T-cell (primary cell): ENCODE measurements at places on chromosomes 7 and 10.
A peak's percentile ranks its signal among the peaks of the same experiment; 100 is the strongest.

GRCh38 chr10:72344932-72345331 is 9.8 kb downstream of the DNAJB12 start:
- DNase-seq, result no peak

DNA sequence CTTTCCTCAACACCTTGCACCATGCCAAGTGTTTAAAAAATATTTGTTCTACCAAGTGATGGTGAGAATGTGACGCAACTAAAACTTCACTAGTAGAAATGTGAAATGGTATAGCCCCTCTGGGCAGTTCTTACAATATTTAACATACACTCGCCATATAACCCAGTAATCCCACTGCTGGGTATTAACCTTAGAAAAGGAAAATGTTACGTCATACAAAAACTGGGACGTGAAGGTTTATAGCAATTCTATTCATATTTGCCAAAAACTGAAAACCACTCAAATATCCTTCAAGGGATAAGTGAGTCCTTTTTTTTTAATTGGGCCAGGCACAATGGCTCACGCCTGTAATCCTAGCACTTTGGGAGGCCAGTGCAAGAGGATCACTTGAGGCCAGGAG is 279.3 kb downstream of the SKIDA1 start:
- no peak for DNase-seq

DNA sequence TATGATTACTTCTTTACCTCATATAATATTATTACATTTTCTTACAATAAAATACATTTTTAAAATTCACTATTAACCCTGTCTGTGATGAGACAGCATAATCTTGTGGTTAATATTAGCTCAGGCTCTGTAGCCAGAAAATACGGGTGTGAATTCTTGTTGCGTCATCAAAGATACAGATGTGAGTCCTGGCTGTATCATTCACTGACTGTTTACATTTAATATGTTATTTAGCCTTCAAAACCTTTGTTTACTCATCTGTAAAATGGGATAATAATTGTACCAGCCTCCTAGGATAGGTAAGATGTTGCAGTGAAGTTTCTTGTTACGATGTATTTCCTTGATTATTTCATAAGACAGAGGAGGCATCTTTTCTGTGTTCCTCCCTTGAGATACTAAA is 184.7 kb upstream of the PRPS1L1 start:
- no peak for DNase-seq

GRCh38 chr10:106705681-106706100 is 458.8 kb downstream of the SORCS1 start:
- DNase-seq, result no peak

GRCh38 chr7:1235501-1236131 is 2.9 kb downstream of the UNCX start:
- no peak for DNase-seq

DNA sequence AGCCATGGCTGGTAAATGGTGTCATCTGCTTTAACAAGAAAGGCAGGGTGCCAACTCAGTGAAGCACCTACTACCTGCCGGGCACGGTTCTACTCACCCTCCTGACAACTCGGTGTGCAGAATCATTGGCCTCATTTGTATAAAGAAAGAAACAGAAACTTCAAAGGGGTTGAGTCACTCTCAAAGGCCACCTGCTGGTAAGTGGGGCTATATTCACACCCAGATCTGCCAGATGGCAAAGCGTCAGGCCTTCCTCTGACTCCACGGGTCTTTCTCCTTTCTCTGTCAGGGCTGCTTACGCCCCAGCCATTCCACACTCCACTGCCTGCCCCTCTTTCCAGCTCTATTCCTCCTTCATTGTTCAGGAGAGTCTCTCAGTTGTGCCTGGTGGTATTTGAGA is 309.2 kb downstream of the GFRA1 start:
- no peak for DNase-seq

- DNase-seq, result no peak
Measured at GRCh38 chr7:122182081-122182480, 38.0 kb upstream of the AASS start.

- no peak for DNase-seq
Measured at GRCh38 chr7:120407010-120407409, 134.0 kb downstream of the KCND2 start.

- no peak for DNase-seq
Measured at GRCh38 chr7:98217623-98218582, 6.7 kb downstream of the BHLHA15 start.

DNA sequence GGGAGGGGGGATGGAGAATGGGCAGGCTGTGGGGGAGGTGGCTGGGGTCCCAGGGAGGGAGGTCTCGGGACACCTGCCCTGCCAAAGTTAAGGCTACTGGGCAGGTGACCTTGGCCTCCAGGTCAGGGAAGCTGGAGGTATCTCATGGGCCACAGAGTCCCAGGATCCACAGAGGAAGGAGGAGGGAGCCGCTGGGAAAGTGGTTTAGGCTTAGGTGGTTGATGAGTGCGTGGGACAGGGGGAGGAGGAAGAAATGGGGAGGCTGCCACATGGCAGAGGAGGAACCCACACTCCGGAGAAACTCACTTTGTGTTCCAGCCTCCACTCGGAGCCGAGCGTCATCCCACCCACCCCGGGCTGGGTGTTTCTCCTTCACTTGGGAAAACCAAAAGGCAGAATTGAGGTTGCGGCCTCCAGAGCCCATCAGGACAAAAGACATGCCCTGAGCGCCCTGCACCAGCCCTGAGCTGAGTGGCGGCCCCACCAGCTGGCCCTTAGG is 46.1 kb downstream of the ASB13 start:
- DNase-seq, result no peak

GRCh38 chr7:44372560-44373417 is 47.4 kb upstream of the CAMK2B start:
- DNase-seq, result no peak

DNA sequence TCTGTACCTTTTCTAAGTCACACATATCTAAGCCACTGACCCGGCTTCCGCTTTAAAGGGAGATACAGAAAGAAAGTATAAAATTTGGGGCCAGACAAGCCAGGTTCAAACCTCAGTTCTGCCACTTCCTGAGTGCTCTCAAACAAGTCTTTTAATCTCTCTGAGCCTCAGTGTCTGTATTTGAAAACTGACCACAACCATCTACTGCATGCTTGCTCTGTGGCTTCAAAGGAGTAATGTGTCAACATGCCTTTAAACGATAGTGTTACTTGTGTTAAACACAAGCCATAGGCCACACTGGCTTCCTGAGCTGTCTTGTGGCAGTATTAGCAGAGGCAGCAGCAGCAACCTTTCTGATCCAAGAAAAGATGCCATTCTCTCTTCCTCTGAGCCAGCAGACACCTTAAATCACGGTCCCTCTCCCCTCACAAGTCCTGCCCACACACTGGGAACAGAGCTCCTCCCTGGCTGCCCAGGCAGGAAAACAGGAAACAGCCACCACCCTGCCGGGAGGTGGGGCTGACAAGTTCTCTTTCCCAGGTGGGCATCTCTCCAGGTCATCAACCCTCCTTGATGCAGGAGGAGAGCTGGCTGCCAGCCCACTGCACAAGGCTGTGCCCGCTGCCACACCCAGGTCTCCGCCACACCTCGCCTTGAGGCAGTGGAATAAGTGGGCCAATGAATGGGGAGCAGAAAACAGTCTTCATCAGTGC is 10.7 kb downstream of the HIP1 start:
- no peak for DNase-seq

GRCh38 chr10:109899356-109900331 is 23.7 kb downstream of the XPNPEP1 start:
- DNase-seq, result no peak

DNA sequence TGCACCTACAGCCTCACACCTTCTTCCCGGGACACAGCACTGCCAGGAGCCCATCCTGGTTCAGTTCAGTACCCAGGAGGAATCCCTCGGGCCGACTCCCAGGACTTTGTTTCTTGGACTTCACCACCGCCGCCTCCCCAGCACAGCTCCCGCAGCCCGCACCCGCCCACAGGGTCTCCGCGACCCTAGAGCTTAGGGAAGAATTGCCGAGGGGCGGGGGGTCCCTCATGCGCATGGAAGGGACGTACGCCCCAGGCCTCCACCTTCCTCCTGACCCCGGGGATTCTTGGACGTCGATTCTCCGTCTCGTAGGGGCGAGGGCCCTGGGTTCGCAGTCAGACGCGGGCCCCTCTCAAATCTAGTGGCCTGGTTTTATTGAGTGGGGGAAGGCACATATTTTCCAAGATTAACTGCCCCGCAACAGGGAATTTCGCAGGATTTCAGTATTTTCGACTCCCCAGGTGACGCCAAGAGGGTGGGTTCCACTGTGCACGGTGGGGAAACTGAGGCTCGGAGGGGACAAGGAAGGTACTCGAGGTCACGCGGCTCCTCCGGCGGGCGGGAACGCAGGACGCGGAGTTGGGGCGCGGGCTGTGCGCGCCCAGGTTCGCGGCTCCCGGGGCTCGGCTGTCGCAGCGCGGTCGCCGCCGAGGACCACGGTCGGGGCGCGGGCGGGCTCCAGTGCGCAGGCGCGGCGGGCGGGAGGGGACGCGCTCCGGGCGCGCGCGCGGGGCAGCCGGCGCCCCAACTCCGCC is at the start of gene ADCY1:
TSS of gene ADCY1 (plus strand) at position 708 of the 755 bp plus-strand sequence. CDS start 176 bp downstream, outside the sequence.
- no peak for DNase-seq

DNA sequence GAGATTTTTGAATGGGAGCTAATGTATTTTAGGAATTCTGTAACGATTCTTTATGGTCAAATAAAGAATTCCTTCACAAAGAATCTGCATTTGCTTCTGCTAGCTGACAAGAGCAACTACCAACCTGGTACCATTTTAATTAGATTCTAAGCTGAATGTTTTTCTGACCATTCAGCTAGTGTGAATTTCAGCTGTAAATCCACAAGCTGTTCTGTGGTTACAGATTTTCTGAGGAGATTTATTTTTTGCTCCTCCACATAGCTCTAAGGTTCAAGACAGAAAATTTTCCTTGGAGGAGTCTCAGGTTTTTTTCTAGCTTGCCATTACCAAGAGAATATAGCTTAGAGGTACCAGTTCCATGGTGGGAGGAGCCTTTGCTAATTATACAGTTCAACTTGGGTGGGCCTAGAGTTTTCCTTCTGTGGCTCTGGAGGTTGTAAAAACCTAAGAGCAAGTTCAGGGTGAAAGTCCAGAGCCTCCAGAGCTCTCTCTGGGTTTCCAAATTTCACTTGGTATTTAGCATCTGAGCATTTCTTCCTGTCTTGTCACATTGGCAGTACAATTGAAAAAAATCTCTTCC is 120.1 kb downstream of the JAZF1 start:
- DNase-seq, result no peak

GRCh38 chr7:51126813-51127617 is 189.6 kb downstream of the COBL start:
- no peak for DNase-seq

- DNase-seq, result no peak
Measured at GRCh38 chr10:51875610-51876009, 176.2 kb upstream of the CSTF2T start.

DNA sequence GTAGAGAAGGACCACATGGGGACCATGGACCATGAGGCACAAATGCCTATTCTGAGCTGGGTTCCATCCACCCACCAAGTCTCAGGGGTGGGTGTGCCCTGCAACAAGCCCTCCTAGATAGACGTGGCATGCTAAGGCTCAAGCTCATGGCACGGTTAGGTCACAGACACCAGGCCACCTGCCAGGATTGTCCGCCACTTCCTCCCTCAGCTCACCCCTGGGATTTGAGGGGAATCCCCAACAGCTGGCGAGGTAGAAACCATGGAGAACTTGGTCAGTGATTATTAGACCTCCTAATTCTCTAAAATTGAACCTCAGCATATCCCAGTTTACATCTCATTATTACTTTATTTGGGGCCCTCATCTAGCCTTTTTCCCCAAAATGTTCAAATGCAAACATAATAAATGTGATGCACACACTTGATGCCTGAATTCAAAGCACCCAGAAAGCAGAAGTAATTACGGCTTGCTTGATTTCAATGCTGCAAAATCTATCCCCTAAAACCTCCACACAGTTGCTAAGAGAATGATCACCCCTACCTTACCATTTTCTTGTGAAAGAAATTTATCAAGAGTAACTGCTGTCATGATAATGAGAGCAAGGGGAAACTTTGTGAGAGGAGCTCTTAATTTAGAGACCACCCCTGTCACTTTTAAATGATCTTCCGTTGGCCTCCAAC is 366.6 kb upstream of the PFKP start:
- DNase-seq, result no peak

DNA sequence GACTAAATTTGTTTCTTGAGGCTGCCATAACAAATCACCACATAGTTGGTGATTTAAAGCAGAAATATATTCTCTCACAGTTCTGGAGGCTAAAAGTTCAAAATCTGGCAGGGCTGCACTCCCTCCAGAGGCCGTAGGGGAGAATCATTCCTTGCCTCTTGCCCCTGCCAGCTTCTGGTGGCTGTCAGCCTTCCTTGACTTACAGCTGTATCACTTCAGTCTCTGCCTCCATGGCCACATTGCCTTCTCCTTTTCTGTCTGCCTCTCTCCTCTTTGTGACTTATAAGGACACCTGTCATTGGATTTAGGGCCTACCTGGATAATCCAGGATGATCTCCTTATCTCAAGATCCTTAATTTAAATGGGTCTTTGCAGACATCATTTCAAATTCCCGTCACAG is 5.8 kb upstream of the LRRC4 start:
- DNase-seq, result no peak

DNA sequence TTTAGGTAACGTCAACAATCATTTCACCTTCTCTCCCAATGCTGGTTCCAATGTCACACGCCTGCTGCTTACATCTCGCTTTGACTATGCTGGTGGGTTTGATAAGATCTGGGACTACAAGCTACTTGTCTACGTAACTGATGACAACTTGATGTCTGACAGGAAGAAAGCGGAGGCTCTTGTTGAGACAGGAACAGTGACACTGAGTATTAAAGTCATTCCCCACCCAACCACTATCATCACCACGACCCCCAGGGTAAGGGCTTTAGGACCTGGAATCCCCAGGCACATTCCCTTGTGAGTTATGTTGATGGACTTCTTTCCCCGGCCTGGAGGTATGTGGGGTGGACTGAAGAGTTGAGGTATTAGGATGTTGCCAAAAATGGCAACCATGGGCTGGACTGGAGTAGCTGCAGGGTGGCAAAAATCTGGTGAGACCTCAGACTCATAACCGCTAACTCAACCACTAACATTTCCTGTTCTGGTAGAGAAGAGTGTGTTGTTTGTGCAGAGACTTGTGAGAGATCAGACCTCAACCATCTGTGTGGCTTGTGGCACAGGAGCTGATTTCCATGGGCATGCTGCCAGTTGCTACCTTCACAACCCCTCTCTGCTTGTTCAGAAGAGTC is 59.2 kb downstream of the CDHR3 start:
- peak; percentile 88 for DNase-seq

GRCh38 chr10:77196614-77197013 is 441.0 kb downstream of the KCNMA1 start:
- DNase-seq, result no peak

- no peak for DNase-seq
Measured at GRCh38 chr7:13414661-13415107, 574.8 kb downstream of the ETV1 start.

- no peak for DNase-seq
Measured at GRCh38 chr7:26588511-26588910, 275.9 kb downstream of the SKAP2 start.

GRCh38 chr7:20835111-20835750 is 48.5 kb upstream of the SP8 start:
- DNase-seq, result no peak

DNA sequence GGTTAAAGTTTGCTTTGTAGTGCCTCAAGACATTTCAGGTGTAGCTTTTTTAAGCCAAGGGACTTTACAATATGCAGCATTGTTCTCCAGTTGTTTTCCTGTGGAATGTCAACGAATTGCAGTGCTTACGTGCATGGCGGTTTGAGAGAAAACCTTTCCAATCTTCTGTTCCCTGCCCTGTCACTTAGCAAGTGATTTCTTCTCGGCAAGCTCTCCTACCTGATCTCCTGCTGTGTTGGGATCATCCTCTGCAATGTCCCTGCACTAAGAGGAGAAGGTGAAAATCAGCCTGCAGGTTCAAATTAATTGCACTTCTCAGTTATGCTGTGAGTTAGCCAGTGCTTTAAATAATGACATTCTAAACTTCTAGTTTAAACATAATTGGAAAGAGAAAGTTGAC is 197.6 kb upstream of the FZD1 start:
- no peak for DNase-seq
